ENCODE measurements at places on chromosomes 3 and 15.

DNA sequence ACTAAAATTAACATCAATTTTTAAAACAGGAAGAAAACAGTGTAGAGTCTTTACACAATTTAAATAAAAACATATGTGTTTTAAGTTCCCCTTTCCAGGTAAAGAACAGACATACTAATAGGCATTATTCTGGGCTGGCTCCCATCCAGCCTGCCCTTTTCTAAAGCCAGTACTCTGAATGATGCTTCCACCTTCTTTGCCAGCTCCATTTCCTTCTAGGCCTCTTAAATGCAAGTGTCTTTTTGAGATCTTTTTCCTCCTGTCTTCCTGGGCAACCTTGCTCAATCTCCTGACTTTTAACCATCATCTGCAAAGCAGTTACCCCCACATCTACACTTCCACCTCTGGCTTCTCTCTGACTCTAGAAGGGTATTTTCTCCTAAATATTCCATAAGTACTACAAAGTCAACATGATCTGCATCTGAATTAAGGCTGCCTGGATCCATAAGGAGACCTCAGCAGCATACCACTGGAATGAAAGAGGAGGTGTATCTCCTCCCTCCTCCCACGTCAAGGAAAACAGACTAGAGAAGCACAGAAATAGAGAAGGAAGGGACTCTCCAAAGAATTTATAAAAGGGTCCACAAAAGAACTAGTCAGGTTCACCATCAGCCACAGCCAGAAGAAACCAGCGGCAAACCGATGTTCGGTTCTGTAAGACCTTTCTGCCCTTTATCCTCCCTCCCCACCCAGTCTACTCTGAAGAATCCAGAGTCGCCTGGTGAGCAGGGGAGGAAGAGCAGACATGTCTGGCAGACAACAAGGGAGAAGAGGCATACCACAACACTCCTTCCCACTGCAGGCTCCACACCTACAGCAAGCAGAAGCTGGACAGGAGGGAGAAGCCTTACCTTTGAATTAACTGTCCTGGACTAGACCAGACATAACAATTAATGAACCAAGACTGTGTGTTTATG lies 47.1 kb downstream of the GOLIM4 start:
- no peak for DNase-seq

DNA sequence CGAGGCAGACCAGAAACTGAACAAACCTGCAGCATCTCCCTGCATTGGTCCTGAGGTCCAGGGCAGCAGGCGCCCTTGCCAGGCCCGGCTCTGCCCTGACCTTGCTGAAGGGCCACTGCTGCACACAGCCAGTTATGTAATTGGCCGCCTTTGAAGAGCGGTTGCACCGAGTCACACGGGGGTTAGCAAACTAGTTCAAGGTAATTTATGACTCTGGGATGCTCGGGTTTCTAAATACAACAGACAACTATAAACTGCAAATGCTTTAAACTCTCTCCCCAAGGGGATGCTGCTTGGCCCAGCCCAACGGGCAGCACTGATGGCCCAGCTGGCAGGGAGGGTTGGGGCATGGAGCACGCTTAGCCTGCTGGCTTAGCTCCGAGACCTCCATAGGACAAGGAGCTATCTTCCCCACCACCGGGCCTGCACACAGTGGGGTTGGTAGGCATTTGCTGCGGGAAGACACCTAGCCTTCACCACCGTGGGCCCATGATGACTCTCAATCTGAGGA lies 60.3 kb upstream of the IQSEC1 start:
- DNase-seq: no peak

GRCh38 chr15:52493968-52494367 lies 34.7 kb downstream of the MYO5A start:
- no peak for DNase-seq

- no peak for DNase-seq
These were observed 347.9 kb upstream of the STAC start for GRCh38 chr3:36032180-36033047.

GRCh38 chr3:71037775-71038174 lies 545.8 kb downstream of the FOXP1 start:
- DNase-seq: no peak

GRCh38 chr3:133915685-133916658 lies 20.3 kb upstream of the RAB6B start:
- no peak for DNase-seq

GRCh38 chr3:48151807-48152427 lies 36.3 kb downstream of the CDC25A start:
- no peak for DNase-seq

DNA sequence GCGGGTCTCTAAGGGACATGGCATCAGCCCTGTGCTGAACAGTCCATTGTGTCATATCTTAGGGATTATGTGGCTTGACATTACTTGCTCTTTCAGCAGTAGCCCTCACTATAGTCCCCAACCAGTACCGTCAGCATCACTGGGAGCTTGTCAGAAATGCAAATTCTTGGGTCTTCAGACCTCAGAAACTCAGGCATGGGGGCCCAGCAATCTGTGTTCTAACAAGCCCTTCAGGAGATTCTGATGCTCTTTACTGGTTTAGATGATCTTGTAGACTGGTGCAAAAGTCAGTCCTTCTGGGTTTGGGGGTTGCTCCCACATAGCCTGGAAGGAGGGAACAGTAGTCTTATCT lies 39.0 kb upstream of the TRAK1 start:
- no peak for DNase-seq

DNA sequence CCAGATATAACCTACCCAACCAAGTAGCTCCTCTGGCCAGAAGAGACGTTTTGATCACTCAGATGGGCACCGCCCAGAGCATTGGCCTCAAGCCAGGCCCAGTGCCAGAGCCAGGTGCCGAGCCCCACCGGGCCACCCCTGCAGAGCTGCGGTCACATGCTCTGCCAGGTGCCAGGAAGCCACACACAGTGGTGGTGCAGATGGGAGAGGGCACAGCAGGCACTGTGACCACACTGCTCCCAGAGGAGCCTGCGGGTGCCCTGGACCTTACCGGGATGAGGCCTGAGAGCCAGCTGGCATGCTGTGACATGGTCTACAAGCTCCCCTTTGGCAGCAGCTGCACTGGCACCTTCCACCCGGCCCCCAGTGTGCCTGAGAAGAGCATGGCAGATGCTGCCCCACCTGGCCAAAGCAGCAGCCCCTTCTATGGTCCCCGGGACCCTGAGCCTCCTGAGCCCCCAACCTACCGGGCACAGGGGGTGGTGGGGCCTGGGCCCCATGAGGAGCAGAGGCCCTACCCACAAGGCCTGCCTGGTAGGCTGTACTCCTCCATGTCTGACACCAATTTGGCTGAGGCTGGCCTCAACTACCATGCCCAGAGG lies 19.1 kb upstream of the APEH start:
- no peak for DNase-seq

- DNase-seq: no peak
These were observed 28.5 kb upstream of the MUC20 start for GRCh38 chr3:195692354-195692685.

- peak; percentile 78 for DNase-seq
These were observed 4.6 kb downstream of the BCL6 start for GRCh38 chr3:187740421-187741399.

DNA sequence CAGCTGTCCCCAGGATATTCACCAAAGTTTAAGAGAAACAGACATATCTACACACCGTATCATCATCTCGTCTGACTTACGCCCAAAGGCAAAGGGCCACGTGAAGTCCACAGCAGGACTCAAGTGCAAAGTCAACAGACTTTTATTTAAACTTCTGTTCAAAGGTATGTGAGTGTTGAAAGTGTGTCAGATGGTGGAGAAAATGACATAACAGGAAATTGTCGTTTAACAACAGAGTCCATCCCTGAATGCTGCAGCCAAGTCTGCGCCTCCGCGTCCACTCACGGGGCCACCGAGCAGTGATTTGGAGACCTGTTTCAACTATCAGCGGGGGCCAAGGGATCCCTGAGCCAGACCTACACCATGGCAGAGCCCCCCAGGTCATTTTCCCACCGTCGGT lies 165.6 kb downstream of the XXYLT1 start:
- DNase-seq: no peak

DNA sequence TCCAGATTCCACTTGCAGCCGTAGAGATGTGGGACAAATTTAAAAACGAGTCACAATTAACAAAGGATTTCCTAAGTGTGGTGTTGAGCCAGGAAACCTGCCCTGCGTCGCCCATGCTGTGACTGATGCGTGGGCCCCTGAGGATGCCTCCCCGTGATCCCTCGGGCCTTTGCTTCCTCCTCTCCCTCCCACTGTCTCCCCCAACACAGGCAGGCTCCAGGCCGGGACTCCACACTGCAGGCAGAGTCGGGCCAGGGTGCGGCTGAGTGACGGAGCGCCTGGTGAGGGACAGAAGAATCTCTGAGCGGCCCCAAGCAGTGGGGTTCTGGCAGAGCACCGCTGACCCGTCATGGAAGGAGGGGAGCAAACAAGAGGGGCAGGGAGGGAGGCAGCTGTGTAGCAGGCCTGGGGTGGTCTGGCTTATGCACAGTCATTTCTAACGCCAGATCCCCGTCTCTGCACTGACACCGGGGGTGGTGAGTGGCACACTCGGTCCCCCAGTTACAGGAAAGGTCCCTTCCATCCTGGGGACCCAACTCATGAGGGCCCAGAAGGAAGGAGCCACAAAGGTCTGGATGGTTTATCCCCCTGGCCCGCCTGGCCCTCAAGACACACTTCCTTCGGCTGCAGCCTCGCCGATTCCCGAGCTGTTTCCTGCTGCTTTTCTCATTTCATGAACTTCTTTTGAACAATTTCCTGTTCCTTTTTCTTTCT lies 91.0 kb downstream of the XXYLT1 start:
- DNase-seq: no peak

DNA sequence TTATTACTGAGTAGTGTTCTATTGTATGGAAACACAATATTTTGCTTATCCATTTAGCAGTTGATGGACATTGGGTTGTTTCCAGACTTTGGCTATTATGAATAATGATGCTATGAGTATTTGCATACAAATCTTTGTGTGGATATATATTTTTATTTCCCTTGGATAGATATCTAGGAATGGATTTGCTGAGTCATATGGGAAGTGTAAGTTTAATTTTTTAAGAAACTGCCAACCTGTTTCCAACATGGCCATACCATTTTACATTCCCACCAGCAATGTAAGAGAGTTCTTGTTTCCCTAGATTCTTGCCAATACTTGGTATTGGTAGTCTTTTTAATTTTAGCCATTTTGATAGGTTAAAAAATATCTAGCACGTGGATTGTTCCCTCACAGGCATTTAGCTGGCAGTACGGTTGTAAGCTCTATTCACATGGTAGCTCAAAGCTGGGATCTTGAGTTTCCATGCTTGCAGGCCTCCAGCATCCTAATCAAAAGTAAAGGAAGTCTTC lies 45.7 kb upstream of the TNIK start:
- DNase-seq: no peak

DNA sequence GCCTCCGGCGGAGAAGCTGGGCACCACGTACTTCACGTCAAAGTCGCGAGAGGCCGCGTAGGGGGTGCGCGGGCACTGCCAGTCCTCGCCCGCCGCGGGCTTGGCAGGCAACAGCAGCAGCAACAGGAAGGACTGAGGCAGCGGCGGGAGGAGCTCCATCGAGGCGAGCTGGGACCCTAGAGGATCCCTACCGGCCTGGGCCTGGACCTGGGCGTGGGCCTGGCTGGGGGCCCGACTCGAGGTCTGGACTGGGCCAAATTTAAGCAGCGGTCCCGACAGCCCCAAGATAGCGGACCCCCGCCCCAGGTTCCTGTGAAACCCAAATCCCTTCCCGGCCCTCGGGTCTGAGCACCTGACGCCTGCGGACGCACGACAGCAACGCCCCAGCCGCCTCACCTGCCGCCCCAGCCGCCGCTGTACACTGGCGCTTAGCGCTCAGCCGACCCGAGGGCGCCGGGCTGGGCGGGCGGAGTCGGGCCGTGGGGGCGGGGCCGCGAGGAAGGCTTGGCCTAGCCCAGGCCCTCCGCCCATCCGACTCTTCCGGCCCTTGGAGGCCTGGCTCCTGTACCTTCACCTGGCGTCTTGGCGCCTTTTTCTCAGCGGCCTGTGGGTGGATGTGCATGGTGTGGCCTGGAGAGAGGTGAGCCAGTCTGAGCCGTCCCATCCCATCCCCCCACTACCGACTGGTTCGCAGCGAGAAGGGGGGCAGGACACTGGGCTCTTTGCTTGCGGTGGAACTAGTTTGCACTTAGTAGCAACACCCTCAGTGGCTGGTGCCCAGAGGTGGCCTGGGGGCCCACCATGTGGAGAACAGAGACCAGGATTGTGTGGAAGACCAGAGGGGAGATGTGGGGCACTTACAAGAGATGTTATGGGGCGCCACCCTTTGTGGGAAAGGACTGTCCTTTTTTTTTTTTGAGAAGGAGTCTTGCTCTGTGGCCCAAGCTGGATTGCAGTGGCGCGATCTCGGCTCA lies at the start of gene MST1R:
TSS of gene MST1R (minus strand) at position 423 of the 974 bp plus-strand sequence. CDS start at position 159, 264 bp downstream.
- peak; percentile 54 for DNase-seq

All from cardiac muscle cell (in vitro differentiated cells and primary cell).